SK-N-MC (cell line): ENCODE measurements at places on chromosomes 4 and X.

DNA sequence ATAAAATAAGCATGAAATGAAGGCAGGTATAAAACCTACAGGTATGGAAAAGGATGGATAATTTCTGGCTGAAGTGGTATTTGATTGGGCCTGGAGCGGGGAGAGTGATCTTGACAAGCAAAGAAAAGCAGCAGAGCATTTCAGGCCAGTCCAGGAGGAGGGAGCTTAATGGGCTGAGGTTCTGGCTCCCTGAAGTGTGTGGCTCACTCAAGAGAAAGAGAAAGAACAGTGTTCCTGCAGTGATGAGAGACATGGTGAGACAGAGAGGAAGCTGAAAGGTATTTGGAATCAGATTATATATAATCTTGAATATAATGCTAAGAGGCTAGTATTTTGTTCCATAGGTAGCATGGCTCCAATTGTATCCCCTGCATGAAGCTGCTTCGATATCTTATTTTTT, 153.5 kb downstream of the MGST2 start:
- DNase-seq: no peak

GRCh38 chr4:8727546-8728510, 135.3 kb downstream of the CPZ start:
- DNase-seq: no peak

GRCh38 chr4:1364217-1364616, 17.2 kb downstream of the UVSSA start:
- no peak for DNase-seq

- no peak for DNase-seq
Observed at GRCh38 chr4:40550196-40550595, 79.5 kb downstream of the RBM47 start.

GRCh38 chr4:98794565-98795205, 134.2 kb downstream of the EIF4E start:
- peak; percentile 74 for DNase-seq

DNA sequence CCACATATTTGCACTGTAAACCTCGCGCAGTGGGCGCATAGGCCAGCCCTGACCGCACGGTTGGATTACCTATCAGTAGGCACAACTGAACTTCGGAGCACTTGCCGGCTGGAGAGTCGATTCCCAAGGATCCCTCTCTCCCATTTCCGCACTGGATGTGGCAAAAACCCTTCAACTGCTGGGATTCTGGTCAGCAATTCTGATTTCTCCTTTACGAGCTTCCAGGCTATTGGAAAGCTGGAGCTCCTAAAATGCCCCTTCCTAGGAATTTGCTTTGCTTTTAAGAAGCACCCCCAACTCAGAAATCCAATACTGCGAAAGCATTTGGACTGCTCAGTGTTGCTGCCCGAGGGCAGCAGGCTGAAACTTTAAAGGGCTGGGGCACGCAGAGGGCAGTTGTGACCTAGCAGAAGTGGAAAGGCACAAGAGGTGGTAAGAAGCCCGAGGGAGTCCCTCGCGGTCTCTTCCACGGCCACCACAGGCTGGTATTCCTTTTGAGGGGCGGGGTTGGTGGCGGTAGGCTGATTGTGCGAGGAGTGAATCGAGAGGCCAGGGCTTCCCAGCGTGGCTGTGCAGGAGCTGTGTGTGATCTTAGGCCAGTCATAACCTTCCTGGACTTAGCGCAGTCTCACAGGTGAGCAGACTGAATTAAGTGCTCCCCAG, 1.6 kb downstream of the ZAR1 start:
- no peak for DNase-seq

GRCh38 chr4:33160126-33160525, 2440.0 kb downstream of the PCDH7 start:
- no peak for DNase-seq

DNA sequence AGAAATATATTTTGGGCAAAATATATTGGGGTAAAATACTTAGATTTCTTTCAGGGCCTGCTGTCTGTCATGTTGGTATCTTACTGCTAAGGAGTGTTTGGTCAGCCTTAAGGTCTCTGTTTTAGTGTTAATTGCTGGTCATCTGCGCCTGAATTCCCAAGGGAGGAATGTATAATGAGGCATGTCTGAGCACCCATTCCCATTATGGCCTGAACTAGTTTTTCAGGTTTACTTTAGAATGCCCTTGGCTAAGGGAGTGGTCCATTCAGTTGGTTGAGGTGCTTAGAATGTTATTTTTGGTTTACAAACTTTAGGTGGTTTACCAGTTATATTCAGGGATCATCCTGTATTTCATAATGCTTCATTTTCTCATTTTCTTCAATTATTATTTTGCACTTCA, 125.9 kb downstream of the CFAP299 start:
- DNase-seq: no peak

GRCh38 chrX:1416965-1417760, 25.2 kb upstream of the SLC25A6 start:
- DNase-seq: no peak

DNA sequence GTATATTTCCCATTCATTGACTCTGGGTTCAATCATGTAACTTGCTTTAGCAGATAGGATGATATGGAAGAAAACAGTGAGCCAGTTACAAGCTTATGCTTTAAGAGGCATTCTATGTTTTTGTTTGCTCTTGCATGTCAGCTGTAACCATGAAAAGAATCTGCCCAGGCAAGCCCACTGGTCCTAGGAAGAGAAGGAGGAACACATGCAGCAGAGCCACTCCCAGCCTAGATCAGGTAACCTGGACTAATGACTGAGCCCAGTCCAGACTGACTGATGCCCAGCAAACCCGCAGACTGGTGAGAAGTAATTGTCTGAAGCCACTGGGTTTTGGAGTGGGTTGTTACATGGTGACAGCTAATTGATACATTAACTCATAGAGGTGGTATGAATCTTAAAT, 167.9 kb downstream of the COL4A6 start:
- no peak for DNase-seq

DNA sequence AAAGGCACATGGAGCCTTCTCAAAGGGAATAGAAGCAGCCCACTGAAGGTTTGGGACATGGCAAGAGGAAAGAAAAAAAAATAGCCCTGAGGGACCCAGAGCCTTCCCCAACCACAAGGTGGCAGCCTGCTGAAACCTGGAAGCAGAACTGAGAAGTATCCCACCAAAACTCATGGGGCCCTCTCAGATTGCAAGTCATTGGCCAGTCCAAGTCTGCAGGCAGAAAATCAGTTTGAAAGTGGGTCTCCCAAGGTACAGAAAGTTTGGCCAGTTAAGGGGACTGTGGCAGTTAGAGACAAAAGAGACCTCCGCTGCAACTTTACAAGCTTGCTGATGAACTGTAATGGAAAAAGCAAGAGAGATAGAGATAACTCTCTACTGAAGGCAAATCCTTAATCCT, 155.8 kb downstream of the ANTXR2 start:
- no peak for DNase-seq

GRCh38 chr4:159070742-159071141, 32.1 kb upstream of the RAPGEF2 start:
- no peak for DNase-seq

- DNase-seq: no peak
Observed at GRCh38 chr4:55879224-55879623, 25.8 kb downstream of the EXOC1 start.

DNA sequence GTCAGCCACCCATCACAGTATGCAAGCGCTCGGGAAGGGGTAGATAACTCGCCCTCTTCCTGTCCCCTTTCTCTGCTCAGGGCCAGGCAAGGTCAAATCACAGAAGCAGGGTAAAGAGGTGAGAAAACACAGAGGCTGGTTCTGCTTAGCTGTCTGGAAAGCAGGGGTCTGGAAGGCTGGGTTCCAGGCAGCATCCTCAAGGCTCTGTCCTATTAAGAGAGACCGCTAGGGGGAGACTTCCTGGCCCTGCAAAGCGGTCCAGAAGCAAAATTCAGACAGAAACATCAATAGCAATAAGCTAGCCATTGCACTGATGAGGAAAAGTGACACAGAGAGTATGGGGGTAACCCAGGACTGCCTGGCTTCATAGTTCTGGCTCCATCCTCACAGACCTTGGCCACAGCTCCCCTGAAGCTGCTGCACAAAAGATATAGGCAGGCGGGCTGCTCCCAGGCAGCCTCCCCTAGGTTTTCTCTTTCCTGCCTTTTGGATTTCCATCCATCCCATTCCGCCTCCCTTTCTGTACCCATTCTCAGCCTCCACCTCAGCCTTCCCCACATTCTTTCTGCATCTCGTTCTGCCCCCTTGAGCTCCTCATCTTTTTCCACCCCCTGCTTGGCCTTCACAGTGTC, 308.5 kb downstream of the EVC2 start:
- no peak for DNase-seq

DNA sequence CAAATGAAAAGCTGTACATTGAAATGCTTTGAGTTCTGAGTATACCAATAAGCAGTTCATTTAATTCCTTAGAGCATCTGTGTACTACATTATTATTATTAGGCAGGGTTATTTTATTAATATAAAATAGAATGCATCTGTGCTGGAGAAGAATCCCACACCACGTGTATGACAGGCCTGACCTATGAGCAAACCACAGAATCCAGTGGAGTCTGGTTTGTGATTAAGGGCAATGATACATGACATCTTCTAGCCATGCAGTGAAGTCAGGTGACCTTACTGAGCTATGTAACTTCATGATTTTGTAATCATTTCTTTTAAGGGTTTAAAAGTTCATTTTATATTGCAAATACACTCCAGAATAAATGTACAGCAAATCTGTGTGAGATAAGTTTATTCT, 1165.0 kb upstream of the TENM3 start:
- no peak for DNase-seq

DNA sequence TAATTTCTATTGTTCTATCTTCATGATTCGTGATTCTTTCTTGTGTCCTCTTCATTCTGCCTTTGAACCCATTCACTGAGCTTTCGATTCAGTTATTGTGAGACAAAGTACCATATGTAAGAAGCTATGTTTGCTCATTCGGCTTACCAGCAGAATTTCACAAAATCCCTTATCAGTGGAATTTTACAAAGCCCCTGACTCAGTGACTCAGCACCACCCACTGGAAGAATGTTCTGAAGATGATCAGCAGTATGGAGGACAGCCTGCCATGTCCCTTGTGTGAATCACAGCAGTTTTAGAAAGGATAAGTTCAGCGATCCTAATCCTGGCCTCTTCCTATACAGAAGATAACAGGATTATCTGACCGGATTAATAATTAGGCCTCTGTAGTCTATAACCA, 5.8 kb upstream of the UXT start:
- DNase-seq: no peak

- DNase-seq: no peak
Observed at GRCh38 chrX:43718081-43718480, 62.0 kb downstream of the MAOA start.

GRCh38 chr4:122003335-122003734, 51.5 kb upstream of the TRPC3 start:
- no peak for DNase-seq

DNA sequence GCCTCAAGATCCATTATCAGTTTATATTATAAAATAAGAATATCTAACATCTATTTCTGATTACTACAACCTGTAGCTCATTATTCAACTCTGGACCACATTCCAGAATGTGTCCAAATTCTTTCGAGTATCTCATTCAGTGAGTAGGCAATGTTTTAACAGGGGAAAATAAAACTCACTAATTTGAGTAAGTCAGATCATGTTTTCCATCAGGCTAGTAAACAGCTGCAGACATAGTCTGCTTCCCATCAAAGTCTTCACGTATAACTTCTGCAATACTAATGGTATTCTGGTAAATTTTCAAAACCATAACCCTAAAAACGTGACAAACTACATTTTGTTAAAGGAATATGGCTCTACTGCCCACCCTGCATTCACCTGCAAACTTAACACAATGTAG, 31.8 kb downstream of the TBCK start:
- DNase-seq: no peak

DNA sequence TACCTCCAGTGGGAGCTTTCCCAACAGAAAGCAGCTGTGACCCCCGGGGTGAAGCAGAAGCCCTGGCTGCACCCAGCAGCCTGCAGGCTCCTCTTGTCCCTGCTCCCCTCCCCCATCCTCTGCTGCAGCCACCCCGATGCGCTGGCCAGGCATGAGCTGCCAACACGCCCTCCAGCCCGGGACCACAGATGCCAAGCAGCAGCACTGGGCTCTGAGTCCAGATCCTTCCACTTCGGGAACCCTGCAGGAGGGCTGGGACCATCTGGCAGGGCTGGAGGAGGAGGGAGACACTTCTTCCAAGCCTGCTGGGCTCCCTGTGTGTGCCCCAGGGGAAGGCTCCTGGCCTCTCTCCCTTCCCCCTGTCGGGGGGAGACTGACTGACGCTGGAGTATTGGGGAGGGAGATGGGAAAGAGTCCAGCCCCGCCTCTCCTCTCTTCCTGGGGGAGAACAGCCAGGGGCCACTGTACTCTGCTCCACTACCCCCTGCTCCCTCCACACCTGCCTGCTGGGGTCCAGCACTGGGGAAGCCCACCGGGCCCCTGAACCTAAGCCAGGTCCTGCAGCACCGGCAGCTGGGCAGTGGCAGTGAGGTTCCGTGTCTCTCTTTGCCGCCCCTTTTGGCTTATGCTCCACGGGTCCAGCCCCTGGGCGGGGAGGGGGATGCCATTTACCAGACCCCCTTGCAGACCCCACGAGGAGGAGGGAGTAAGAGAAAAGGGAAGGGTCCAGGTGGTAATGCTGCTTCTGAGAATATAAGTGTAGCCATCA, 55.7 kb downstream of the PPP2R2C start:
- DNase-seq: no peak

DNA sequence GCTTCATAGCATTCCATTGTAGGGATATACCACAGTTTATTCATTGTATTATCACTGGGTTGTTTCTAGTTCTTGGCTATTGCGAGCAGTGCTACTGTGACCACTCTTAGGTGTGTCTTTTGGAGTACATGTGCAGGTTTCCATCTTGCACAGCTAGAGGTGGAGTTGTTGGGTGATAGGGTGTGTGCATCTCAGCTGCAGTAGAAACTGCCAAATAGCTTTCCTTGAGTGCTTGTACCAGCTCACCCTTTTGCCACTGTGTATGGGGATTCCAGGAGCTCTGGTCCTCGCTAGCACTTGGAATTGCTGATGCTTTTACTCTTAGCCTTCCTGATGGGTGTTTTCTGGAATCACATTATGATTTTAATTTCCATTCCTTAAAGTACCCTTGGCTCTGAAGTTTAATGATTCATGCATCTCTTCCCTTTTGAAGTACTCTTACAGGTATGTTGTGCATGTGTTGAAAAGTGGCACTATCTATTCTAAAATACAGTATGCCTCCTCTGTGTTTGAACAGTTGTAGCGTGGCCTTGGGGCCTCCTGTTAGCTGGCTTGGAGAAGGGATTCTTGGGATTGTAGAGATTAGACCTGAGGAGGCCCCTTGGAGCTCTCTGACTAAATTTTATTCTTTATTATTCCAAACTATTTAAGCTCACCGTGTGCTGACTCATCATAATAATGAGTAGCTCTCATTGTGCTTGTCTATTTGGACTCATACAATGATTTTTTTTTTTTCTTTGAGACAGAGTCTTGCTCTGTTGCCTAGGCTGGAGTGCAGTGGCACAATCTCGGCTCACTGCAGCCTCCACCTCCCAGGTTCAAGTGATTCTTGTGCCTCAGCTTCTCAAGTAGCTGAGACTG, 38.4 kb downstream of the HTT start:
- no peak for DNase-seq

DNA sequence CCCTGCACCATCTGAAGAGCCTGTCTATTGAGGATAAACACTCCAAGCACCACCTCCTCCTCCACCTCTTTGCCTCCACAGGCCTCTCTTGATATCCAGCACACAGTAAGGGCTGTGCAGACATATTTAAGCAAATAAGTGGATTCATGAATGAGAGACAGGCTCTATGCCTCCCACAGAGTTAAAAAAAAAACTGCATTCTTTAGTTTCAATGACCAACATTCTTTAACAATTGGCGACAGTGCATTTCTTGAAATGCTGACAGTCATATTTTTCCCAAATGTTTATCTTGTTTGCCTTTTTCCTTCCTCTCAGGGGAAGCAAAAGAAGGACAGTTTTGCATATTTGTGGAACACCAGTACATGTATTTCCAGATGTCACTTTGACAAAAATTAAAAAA, 38.6 kb downstream of the MXRA5 start:
- DNase-seq: no peak

- no peak for DNase-seq
Observed at GRCh38 chr4:23819041-23819511, 70.8 kb downstream of the PPARGC1A start.
